ENCODE measurements at places on chromosomes 5 and 9.

- DNase-seq: no peak
Observed at GRCh38 chr5:116577064-116577788, 2.6 kb upstream of the SEMA6A start.

DNA sequence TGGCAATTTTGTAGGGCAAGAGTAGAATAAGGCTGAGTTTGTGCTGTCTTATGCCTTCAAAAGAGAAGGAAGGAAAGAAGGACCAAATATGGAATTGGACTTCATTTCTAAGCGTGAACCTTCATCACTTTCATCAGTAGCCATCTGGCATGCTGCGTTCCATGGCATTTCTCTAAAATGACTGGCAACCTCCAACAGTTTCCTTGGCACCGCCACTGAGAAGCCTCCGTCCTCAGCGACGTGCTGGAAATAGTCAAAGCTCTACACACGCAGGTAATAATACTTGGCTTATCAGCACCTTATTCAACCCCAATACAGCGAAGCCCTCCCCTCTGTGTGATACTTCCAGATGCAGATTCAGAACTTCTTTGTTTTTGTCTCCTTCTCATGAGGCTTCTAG, 169.7 kb upstream of the CD180 start:
- DNase-seq: no peak

DNA sequence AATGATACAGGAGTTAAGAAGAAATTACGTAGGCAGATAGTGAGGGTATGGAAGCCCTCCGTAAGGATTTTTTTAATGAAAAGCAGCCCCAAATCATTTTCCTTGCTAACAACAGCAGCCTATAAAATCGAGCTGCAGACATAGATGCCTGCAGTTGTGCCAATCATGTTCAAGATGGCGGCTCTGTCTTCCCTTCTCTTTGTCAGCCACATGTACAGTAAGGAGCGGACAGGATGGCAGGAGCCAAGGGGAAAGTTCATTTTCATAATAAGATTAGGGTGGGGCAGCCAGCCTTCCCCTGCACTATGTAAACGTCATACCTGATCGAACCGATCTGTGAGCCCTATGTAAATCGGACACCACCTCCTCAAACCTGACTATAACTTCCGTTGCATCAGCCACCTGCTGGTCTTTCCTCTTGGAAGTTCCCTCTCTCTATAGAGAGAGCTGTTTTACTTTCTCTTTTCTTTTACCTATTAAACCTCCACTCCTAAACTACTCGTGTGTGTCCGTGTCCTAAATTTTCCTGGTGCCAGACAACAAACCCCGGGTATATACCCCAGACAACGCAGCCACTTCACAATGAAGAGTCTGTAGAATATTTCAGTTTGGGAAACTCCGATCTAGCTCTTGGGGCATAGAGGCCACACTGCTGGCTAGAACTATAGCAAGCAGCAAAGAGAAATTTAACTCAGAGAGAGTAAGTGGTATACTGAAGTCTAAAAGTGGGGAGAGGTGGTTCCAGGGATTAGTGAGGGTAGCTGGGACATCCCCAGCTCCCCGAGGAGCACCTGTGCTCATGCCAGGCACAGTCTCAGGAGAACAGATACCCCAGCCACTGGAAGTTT, 20.8 kb upstream of the SLC24A2 start:
- no peak for DNase-seq

- no peak for DNase-seq
Observed at GRCh38 chr9:76086539-76086938, 196.1 kb downstream of the PCSK5 start.

DNA sequence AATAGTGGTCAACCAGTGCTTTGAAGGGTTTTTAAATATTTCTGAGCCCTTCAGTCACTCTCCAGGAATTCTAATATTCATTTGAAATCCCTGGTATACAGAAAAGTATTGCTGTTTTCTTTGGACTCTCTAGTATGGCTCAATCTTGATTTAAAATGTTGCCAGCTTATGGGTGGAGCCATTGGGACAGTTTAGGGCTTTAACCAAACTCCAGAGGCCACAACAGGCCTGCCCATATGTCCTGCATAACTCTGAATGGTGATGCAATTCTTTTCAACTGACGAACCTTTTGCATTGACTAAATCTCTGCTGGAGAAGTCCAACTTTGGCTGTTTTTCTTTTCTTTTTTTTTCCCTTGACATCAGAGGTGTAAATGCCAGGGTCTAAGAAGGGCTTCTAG, 10.3 kb upstream of the ANKHD1 start:
- DNase-seq: peak; percentile 13

- peak; percentile 26 for DNase-seq
Observed at GRCh38 chr9:95494416-95495371, 22.1 kb downstream of the PTCH1 start.

GRCh38 chr5:89816038-89816437, 593.5 kb downstream of the CETN3 start:
- DNase-seq: peak; percentile 70

DNA sequence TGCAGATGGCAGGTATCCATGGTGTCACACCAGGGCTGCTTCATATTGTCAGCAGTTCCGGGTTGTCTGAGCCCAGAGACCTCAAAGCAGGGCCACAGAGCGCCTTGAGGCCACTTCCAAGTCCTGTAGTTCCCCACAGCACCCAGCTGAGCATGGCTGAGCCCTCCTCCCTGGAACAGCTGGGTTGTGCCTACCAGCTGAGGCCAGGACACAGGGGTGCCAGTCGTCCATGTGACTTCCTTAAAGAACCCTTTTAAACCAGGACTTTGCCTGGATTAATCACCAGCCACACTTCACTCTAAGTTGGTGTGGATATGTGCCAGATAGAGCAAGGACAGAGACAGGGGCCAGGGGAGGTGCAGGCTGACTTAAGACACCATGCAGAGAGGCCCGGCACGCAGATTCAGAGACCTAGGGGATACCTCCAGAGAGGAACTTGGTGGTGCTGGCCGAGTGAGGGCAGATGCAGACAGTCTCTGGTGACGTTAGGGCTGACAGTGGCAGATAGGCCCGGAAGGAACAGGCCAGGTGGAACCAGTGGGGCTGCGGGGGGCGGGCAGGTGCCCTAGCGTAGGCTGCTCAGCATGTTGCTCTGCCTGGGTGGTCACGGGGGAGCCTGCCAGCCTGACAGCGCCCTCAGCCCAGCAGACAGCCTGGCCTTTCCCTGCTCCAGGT, 142.7 kb downstream of the CACNA1B start:
- DNase-seq: no peak

- no peak for DNase-seq
Observed at GRCh38 chr9:132637801-132638200, 32.0 kb downstream of the DDX31 start.

GRCh38 chr9:137828527-137829259, 48.9 kb upstream of the CACNA1B start:
- peak; percentile 27 for DNase-seq

GRCh38 chr5:150503977-150504620, 3.8 kb upstream of the NDST1 start:
- DNase-seq: no peak

DNA sequence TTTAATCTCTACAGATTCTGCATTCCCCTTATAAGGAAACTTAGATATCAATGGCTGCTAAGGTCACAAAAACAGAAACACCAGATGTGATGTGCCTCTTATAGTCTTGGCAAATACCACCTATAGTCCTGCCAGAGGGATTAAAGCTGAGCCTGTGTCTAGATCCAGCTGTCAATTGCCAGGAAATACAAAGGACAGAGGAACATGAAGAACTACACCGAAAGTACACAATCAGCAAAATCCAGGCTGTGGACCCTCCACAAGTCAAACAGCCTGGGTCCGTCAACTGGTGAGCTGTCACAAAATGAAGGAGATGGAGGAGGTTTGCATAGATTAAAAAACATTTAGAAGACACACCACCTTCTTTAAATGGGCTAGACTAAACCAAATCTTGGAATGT, 85.4 kb downstream of the KLF4 start:
- no peak for DNase-seq

GRCh38 chr5:23217159-23217558, 290.2 kb upstream of the PRDM9 start:
- DNase-seq: no peak

Data from fibroblast of skin of abdomen (primary cell).